Urinary bladder (tissue), 4 donors: ENCODE measurements at places on chromosomes 7 and 10. TPM values are rescaled to one million over a fixed set of nuclear protein-coding genes. Genes with fewer than 3 reads are reported as not detected.

DNA sequence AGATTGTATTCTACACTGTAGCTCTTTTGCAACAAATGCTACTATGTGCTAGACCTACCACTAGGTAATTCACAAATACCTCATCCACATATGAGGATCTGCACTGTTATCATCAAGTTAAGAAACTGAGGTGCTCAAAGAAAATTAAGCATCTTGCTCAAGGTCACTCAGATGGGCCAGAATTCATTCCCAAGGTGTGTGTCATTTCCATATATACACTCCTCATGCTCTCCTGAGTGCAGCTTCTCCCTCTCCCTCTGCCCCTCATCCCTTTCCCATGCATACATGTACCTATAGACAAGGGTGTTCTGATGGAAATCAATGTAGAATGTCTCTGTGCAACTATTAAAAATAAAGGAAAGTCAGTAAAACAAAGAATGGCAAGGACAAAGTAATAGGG lies 146.2 kb downstream of the ZNF438 start:
- no peak for DNase-seq

HEPACAM2 gene
- 0.04 TPM for polyA plus RNA-seq

GRCh38 chr7:139855498-139856270 lies 26.6 kb downstream of the TBXAS1 start:
- DNase-seq: no peak

DNA sequence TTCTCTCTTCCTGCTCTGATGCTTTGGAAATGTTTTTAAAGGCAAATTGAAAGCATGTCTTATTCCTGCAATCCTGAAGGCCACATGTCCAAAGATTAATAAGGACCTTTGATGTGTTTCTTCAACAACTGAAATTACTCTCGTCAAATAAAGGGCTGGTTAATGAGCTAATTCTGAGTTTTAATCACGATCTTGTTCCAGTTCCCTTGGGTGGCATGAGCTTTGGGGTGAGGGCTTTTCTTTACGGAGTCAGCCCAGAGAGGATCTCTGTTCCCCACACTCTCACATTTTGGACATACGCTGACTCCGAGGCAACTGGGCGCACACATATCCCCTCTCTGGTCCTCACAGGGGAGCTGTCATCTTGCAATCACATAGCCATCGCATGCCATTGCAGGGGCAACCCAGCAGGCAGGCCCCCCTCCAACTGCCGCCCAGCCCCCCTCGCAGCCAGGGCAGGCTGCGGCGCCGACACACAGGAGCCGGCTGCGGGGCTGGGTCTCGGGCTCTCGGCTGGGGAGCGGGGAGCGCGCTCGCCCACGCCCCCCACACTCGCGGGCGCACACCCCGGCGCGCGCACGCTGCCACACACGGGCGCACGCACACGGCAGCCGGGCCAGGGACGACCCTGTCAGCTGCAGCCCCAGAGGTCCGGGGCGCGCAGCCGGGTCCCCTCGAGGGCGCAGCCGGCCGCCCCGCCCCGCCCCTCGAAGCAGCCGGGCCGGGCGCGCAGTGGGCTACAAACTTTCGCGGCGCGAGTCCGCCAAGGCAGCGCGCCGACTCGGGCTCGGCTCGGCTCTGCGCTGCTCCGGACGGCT lies at the start of gene GDF10:
TSS of gene GDF10 (plus strand) at position 587 of the 818 bp plus-strand sequence. CDS start 455 bp downstream, outside the sequence.
- DNase-seq: no peak

PTF1A gene
- not detected for polyA plus RNA-seq

DNA sequence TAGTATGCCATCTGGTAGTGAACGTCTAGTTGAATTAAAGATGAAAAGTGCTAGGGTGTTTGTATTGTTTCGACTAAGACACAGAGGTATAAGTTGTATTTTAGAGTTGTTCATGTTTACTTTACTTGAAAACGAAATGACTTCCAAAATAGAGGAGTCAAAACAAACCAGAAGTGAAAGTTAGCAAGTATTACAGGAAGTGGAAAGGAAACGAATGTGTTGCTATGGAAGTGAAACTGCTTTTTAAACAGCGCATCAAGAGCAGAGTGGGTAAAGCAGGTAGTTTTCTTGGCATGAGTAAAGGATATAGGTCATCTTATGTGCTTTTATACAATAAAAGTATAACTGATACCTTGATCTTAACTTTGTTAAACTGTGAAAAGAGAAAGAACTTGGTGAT lies 20.0 kb upstream of the GALNTL5 start:
- no peak for DNase-seq

DNA sequence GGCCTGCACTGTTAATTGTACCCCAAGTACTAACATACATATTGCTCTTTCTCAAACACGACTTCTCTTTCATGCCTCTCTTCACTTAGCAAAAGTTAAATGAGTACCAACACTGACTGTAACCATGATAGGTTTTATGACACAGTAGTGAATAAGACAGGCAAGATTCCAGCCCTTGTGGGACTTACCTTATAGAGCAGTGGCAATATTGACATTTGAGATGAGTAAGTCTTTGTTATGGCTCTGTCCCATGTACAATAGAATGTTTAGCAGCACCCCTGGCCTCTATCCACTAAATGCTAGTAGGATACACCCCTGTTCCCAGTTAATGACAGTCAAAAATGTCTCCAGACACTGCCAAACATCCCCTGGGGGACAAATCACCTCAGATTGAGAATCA lies 11.9 kb upstream of the COL1A2 start:
- no peak for DNase-seq

EVX1 gene
- polyA plus RNA-seq: 2.0 TPM

DNA sequence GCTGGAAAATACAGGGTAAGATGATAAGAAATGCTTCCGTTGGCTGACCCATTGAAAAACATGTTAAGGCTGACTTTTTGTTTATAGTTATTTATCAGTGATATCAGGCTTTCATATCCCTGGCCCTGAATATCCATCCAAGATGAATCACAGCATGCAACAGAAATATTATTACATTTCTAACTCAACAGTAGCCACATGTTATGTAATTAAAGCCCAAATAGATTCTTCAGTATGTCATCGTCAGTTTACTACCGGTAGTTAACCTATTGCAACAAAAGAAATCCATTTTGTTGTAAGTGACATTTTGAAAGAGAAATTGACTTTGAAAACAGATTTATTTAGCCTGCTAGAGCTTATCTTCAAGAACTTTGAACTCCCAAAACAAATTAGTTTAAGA lies 354.1 kb upstream of the CELF2 start:
- no peak for DNase-seq

ACTR1A gene
- polyA plus RNA-seq: 111 TPM

PROSER2 gene
- polyA plus RNA-seq: 6.6 TPM

DNA sequence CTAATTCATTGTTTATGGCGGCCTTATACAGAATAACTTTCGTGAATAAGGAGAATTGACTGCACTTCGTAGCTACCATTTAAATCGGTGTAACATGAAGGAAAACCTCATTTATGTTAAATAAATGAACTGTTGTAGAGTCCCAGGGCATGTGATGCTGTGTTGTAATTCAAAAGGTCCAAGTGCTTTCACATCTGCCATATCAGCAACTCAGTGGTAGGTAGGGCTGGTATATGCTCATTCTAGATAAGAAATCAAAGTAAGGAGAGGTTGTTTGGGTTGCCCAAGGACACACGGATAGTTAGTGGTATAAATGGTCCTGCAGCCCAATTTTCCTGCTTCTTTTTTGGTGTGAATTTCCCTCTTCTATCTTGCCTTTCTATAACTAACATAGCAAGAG lies 15.8 kb downstream of the BBS9 start:
- DNase-seq: no peak

GRCh38 chr7:36726311-36726710 lies 2.0 kb upstream of the AOAH start:
- DNase-seq: no peak

DNA sequence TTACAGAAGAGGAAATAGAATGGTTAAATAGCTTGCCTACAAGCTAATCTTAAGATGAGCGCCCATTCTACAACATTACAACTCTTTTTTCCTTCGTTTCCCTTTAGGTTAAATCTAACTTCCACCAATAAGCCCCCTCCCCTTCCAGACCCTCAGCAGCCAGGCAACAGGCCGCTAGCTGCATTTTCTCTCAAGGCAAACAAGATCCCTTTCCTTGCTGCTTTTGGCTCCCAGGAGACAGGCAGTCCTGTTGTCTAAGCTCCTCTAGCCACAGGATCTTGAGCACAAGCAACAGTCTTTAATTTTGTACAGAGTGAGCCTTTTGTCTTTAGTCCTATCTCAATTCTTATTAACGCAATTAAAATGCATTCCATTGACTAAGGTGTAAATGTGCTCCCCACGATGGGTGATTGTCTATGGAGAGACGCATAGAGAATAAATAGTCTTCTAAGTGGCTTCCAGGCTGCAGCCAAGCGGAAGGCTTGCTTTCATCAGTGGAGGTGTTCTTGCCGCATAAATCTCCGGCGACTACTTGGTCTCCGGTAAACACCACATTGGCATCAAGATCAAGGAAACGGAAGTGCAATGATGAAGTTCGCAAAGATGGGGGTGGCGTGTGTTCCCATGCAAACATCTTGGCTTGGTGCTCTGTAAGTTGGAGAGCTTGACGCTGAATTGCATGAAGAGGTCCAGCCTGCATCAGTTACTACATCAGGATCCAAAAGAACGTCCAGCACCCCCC lies 181.9 kb upstream of the LYZL2 start:
- DNase-seq: peak; percentile 65

GRCh38 chr7:44381494-44382220 lies 56.3 kb upstream of the CAMK2B start:
- DNase-seq: no peak

DNA sequence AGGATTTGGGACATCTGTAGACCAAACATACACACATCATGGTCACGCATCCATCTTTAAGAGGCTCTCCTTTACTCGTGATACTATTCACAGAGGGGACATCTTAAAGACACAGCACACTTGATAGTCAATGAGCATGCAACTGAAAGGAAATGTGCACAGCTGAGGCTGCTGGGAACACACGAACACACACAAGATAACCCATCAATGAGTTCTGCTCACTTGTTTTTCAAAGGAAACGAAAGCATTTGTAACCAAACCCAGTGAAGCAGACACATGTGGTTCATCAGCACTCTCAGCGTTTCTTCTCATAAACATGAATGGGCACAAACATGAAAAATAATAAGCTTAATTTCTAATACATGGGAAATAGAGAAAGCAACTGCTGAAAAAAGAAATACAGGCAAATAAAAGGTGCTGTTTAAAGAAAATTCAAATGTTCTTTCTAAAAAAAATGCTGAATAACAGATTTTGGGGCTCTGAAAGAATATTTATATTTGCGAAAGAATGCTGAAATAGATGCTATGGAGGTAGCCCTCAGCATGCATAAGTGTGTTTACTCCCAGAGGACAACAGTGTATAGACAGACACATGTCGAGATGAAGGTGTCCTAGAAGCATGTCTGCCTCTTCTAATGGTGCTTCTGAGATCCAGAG lies 59.7 kb upstream of the LAMB4 start:
- no peak for DNase-seq

PBLD gene
- 3.5 TPM for polyA plus RNA-seq

DNA sequence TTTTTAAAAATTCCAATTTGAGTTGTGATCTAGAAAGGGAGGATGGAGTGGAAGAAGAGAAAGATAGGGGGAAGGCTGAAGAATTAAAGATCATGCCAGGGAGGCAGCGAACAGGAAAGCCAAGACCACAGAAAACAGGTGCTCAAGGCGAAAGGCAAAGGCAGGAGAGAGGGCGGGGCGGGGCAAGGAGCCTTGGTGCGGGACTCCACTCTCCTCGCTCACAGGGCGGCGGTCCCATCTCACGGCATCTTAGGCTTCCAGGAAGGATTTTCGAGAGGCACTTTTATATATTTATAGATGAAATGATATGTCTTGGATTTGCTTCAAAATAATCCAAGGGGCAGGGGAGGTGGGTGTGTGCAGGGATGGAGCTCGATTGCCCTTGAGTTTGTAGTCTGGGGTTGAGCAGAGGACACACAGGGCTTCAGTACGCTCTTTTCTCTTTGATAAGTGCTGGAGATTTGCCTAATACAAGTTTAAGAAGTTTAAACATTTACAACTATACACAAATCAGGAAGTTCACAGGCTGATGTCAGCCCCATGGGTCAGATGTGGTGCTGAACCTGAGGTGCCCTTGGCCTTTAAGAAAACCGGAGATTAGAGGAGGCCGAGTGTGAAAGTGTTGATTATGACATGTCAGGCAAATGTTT lies 161.1 kb downstream of the PRKAG2 start:
- no peak for DNase-seq

DNA sequence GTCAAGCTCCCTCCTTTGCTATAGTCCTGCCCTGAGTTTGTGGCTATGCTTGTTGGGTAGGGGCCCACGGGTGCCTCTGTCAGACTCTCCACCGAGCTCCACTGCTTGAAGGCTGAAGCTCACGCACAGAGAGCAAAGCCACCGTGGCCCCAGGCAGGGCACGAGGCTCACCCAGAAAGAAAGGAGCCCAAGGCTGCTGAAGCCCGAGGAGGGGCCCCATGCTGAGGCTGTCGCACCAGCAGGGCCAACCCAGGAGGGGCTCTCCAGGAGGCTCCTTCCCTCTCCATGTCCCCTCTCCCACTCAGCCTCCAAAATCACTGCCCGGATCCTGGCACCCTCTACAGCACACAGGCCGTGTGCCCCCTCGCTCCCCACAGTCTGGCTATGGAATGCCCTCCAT lies 50.5 kb downstream of the YKT6 start:
- DNase-seq: no peak

FOXI2 gene
- polyA plus RNA-seq: 0.58 TPM

DNA sequence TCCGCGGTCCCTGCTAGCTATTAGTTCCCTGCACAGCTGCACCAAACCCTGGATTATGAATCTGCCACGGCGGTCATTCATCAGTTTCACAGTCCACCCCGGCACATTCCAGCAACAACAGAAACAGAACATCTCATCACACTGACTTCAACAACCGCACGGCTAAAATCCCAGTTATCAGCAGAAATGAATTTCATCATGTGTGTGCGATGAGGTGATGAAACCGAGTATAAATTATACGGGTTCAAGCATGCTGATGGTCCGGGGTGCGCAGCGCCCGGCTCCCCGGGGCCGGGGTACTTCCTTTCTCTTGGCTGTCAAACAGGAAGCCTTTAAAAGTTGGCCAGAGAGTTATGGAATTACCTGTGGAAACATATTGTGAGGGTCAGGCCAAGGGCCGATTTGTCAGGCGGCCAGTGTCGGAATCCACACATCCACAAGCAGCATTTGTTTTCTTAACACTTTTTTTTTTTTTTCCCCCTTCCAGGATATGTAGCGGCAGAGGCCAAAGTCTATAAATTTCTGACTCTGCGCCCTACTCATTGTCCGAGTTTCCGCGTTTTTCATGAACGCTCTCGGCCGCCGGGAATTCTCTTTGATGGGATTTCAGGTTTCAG lies 420.9 kb upstream of the MGMT start:
- DNase-seq: no peak

PSD gene
- 276 TPM for polyA plus RNA-seq

NKX1-2 gene
- polyA plus RNA-seq: not detected

- DNase-seq: no peak
These were observed 52.6 kb downstream of the NT5C2 start for GRCh38 chr10:103140469-103140868.
